CD4-positive, alpha-beta T cell treated with Interleukin-1 beta for 1 hour (primary cell): ENCODE measurements at places on chromosomes 7 and 10.

GRCh38 chr10:58641095-58641531 is 128.4 kb downstream of the BICC1 start:
- DNase-seq: peak; percentile 3

DNA sequence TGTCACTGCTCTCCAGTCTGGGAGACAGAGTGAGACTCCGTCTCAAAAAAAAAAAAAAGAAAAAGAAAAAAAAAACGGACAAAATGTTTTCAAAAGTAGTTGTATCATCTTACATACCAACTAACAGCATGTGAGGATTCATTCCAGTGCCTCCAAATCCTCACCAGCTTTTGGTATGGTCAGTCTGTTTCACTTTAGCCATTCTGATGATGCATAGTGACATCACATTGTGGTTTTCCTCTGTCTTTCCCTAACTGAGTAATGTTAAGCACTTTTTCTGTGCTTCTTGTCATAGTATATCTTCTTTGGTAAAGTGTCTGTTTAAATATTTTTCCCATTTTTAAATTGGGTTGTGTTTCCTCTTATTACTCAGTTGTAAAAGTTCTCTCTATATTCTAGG is 251.4 kb upstream of the CTBP2 start:
- DNase-seq: no peak

GRCh38 chr7:144024213-144024612 is 24.1 kb downstream of the OR6B1 start:
- no peak for DNase-seq

GRCh38 chr7:92614660-92615174 is 24.5 kb upstream of the FAM133B start:
- DNase-seq: no peak

GRCh38 chr10:67667035-67667425 is 29.0 kb downstream of the CTNNA3 start:
- no peak for DNase-seq

- no peak for DNase-seq
These were observed 347.8 kb downstream of the IPMK start for GRCh38 chr10:57919864-57920263.

GRCh38 chr7:23264916-23265458 is 18.4 kb downstream of the GPNMB start:
- no peak for DNase-seq

DNA sequence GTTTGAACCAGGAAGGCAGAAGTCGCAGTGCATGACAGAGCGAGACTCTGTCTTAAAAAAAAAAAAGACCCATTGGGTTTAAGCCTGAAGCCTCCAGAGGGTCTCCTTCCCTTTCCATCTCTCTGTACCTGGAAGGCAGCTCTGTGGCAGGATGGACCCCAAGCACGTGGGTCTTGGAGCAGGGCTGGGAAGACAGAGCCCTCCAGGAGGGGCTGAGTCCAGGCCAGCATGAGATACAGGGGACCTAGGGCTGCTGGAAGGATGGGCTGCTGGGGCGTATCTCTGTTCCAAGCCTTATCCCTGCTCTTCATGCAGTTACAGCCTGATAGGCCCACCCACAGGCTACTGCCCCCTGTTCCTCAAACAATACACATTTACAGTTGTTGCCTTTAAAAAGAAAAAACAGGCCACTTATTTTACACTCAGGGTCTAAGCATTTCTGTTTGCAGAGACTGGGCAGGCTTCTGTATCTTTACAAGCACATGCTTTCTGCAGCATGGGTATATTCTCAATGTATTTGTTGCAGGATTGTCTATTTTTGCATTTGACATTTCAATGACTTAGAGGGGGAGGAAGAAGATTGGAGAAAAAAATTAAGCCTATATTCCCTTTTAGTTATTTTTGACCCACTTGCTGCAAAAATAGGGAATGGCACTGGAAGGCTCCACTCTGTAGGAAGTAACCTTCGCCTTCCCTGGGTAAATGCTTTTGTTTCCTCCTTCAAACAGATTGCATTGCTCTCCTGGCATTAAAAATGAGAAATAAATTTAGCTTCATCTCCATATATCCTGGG is 60.1 kb downstream of the FAM171A1 start:
- DNase-seq: no peak

- DNase-seq: no peak
These were observed 24.2 kb downstream of the PRPS1L1 start for GRCh38 chr7:18003286-18003994.

DNA sequence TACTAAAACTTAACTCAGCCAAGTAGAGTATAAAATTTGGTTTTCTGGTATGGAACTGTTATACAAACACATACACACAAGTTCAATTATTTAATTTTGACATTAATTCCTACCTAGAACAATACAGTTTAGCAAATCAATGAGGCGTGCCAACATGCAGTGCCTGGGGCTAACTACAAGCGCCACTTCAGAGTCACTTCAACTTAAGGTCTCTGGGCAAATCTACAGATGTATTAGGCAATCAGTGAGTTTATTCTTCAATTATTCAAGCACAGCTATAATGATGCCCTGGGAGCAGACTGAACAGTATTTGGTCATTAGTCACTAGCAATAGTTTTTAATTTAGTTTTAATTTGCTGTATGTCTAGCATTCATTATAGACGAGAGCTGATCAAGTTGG is 51.6 kb downstream of the HIBADH start:
- no peak for DNase-seq

DNA sequence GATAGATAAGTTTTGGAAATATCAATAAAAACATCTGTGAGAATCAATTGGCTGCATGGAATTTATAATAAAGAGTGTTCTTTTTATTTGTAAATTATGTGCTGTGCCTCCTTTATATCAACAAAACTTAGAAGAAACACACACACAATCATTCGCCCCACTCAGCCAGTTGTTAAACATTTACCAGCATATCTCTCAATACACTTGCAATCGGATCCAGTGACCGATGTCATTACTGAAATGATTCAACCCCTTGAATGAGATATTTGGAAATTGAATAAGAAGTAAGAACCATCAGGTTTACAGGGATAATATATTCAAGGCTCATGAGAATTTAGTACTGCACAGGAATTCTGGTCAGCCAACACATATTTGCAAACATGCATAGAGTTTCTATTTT is 35.6 kb downstream of the TAF3 start:
- no peak for DNase-seq

GRCh38 chr10:115937768-115938056 is 335.3 kb downstream of the GFRA1 start:
- DNase-seq: no peak

DNA sequence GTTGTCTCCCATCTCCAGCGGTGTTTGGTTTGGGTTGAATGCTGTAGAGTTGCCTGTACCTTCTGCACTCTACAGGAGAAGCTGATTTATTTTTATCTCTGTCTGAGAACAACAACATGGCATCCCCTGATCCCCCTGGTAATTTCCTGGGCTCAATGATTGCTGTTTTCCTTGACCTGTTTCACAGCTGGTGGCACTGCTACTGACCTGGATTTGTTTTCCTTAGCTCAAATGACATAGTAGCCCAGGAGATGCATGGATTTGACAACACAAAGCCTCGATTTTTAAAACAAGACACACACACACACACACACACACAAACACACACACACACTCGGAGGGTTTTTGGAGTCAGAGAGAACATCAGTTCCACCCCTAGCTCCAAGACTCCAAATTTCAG is 301.6 kb downstream of the NRG3 start:
- DNase-seq: no peak

DNA sequence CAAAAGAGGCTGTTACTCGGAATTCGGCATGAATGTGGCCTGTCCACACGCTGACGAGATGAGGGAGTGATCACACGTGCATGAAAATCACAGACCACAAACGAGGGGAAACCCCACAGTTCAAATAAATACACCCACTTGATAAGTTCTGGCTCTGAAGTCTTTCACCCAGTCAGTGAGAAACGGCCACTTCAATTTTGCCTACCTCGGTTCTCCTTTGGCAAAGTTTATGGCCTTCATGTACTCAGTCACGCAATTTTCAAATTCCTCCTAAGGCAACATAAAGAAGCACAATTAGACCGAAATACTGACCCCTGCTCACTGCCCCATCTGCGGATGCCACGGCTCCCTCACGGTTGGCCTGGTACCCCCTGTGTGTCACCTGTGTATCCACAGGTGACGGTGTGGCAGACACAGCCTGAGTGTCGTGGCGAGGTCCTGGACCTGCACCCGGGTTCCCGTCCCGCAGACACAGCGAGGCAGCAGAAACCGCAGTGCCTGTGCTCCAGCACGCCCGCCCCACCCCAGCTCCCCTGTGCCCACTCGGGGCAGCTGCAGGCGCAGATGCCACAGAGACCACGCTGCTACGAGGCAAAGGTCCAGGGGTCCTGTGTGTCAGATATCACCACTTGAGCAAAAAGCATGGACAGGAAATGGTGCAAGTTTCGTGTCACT is 1.4 kb downstream of the CFAP46 start:
- DNase-seq: no peak

DNA sequence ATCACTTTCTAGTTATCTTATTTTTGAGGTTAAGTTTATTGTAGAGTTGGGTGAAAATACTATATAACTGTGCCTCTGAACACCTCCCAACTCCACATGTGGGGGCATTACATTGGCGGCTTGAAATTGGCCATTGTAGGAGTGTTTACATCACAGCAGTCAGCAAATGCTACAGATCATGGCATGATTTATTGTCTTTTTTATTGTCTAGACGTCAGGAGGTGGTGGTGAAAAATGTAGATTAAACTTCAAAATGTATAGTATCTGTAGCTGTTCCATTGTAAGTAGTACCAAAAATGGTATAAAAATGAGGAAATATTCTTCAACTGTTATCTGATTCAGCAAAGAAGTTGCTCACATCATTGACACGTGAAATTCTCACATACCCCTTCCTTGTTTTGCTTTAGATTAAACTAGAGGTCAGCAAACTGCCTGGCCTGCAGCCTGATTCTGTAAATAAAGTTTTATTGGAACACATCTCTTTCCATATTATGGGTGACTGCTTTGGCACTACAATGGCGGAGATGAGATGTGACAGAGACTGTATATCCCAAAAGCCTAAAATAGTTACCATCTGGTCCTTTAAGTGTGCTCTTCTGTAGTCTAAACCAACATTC is 35.0 kb downstream of the TAF3 start:
- DNase-seq: no peak

DNA sequence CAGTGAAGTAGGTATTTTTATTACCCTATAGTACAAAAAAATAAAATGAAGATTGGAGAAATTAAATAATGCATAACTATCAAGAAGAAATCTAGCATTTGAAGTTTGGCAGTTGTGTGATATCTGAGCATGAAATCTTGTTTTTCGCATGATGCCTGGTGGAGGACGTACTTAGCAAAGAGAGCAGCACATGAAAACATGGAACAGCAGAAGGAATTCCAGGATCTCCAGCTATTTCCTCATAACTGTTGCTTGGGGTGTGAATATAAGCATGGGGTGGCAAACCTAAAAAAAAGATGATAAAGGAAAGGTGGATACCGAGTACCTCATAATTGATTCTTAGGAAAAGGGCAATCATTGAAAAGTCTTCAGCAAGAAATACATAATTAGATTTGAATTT is 174.3 kb upstream of the FAM3C start:
- no peak for DNase-seq

GRCh38 chr7:22931011-22931410 is 82.9 kb downstream of the HYCC1 start:
- DNase-seq: no peak

DNA sequence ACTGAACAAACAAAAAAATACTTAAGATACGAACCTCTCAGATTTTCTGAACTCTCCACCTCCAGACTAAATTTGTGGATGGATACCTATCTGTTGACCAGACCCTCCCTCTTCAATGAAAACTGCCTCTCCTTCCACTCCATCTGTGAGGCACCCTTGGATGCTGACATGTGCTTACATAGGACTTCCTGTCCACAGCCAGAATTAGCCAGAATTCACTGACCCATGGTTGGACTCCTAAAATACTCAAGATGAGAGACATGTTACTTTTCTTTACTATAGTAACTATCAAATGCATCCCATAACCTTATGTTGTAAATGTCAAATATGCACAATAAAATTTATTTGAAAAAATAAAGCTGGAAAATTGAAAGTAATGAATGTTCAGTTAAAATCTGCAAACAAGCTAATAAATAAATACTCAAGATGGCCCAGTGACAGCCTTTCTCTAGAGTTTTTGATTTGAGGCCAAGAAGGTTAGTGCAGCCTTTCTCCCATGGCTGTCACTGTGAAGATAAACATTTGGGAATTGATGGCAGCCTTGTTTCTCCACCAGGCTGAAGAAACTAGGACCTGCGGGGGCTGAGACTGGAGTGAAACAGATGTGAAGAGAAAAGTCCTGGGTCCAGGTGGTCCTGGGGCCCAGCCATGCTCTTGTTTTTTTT is 287.0 kb downstream of the ZEB1 start:
- DNase-seq: no peak

DNA sequence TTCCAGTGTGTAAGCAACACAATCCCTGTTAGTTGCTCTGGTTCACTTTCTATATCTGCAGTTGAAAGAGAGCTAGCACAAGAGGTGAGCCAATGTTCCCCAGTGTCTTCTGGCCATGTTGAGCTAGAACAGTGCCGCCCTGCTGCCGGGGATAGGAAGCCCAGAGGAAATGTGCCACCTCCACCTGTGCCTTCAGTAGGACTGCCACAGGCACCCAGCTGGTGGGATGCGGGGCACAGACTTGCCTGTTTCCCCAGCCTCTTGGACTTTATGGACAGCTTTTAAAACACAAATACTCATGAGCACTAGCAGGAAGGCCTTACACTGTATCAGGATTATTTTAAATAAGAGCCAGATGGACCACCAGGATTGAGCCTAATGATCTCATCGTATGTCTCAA is 234.5 kb upstream of the COBL start:
- no peak for DNase-seq

GRCh38 chr10:15353471-15354017 is 17.5 kb downstream of the FAM171A1 start:
- no peak for DNase-seq

GRCh38 chr7:34849163-34849960 is 187.9 kb downstream of the DPY19L1 start:
- DNase-seq: no peak

DNA sequence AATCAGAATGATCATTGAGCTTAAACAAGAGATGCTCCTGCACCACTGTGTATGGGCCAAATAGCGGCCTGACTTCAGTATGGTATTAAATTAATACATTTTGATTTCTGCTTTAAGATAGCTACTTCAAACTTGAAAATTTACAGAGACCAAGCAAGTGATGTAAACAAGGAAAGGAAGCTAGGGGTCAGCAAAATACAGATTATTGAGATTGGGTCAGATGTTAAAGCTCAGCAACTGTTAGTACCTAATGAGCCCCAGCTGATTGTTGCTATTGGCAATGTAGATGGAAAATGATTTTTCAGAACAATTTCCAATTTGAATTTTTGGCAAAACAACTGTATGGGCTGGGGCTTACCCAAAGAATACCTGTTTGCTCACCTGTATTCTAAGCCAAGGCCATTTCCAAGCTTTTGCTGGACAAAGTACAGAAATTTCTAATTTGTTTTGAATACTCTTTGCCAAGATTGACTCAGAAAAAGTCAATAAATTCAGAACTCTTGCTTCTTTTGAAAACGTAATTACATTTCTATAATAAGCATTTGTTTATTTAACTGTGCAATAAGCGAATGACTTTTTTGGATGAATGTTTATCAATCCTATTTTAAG is 23.0 kb upstream of the DLD start:
- DNase-seq: no peak
